ENCODE measurements at places on chromosomes 6 and 20. TPM values are rescaled to one million over a fixed set of nuclear protein-coding genes. Genes with fewer than 3 reads are reported as not detected.

GRCh38 chr6:151241853-151242252 lies 2.1 kb downstream of the AKAP12 start:
- no peak for DNase-seq

The PSMB1 gene
- total RNA-seq, result 240 TPM

DNA sequence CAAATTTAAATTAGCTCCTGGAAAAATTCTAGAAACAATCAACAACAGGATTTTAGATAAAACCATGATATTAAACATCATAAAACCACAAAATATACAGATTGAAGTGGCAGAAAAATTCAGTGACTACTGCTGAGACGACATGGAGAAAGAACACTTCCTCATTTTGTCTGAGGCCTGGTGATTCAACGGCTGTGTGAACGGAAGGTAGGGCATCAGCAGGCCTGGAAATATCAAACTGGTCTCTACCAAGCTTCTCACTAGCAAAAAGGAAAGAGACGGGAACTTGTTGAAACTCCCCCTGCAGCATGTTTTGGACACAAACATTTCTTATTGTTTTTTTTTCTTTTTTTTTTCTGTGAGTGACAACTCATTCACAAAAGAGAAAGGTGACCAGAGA lies 58.0 kb upstream of the AHI1 start:
- DNase-seq, result no peak

The TAPBP gene
- total RNA-seq, result 55.3 TPM

- DNase-seq, result no peak
Observed at GRCh38 chr6:155186052-155186658, 77.7 kb upstream of the CLDN20 start.

DNA sequence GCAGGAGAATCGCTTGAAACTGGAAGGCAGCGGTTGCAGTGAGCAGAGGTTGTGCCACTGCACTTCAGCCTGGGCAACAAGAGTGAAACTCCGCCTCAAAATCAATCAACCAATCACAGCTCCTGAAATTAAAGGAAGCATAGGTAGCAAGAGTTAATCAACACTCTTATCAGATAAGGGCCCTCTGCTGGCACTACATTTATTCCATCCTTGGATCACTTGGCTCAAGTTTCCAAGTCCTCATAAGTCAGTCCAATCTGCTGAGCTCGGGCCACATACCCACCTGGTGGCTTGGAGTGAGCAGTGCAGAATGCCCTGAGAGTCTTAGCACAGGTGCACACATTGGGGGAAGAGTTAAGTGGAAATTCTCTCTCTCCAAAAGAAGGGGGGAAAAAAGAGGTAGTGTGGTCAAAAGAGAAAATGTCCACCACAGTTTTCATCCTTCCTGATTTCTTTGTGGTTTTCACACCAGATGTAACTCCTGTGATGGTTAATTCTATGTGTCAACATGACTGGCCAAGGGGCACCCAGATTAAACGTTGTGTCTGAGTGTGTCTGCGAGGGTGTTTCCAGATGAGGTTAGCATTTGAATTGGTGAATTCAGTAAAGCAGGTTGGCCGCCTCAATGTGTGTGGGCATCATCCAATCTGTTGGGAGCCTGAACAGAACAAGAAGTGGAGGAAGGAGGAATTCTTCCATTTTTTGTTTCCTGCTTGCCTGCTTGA lies 14.2 kb upstream of the FAM8A1 start:
- DNase-seq, result no peak

The SLC22A7 gene
- not detected for total RNA-seq

DNA sequence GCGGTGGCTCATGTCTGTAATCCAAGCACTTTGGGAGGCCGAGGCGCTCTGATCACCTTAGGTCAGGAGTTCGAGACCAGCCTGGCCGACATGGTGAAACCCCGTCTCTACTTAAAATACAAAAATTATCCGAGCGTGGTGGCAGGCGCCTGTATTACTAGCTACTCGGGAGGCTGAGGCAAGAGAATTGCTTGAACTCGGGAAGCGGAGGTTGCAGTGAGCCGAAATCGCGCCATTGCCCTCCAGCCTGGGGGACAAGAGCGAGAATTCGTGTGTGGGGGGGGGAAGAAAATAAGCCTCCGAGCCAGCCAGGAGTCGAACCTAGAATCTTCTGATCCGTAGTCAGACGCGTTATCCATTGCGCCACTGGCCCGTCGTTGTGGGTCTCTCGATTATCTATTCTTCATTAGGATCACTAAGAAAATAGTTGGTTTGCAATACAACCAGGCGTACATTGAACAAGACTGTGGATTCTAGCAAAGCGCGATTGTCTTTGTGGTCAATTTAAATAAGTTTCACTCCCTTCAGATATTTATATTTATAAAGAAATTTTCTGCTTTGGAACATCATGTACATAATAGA lies 33.9 kb upstream of the PRSS16 start:
- no peak for DNase-seq

The SLC22A16 gene
- 0.36 TPM for total RNA-seq

The SOX18 gene
- total RNA-seq, result 2.9 TPM

DNA sequence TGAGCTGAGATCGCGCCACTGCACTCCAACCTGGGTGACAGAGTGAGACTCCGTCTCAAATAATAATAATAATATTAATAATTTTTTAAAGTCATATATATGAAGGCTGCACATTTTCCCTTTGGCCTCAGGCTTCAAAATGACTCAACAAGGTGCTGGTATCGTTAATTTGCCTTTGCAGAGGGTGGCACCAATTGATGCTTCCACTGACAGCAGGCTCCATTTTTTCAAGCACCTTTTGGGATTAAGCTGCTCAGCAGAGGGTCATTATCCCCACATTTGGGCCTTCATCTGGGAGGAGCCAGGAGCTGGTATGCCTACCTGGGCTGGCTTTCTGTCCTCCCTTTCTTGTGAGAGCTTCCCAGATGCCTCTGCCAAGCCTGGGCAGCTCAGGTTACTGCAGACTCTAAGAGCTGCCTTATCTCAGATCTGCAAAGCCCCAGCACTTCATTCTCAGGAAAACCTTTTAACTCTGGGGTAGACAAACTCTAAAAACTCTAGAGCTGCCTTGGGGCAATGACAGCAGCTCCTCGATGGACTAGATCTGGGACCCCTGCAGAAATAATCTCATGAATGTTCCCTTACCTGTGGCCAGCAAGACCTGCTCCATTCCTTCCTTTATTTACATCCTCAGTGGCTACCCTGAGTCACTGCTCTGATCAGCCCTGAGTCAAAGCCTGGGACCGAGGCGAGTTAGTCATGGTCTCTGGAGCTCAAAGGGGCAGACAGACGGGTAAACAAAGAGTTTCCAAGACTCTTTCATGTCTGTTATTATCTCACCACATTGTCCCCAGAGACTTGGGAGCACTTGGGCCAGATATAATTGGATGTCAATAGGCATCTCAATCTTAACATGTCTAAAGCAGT lies 80.0 kb upstream of the EYA2 start:
- no peak for DNase-seq

- DNase-seq, result no peak
Observed at GRCh38 chr20:8156235-8157079, 24.4 kb downstream of the PLCB1 start.

- DNase-seq, result no peak
Observed at GRCh38 chr6:139983555-139984276, 609.3 kb upstream of the CITED2 start.

The FIG4 gene
- total RNA-seq, result 11.9 TPM

The RRAGD gene
- 11.8 TPM for total RNA-seq

The OXT gene
- not detected for total RNA-seq

DNA sequence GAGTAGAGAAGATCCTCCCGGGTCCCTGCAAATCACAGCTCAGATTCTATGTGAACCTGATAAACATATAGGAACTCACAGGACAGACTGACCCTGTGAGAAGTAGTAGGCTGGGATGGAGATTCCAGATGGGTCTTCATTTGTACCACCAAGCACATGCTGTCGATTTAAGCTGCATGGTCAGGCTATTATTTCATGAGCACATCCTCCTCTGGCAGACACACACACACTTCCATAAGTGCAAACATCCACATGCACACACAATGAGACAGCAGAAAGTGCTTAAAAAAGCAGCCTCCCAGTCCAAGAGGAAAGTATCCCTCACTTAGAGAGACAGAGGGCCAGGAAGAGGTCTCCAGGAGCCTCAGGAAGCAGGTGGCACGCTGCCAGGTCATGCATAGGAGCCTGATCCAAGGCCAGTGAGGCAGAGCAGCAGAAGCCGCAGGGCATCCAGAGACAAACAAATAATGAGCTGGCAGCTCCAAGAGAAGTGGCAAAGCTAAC lies 131.8 kb downstream of the UNC5CL start:
- DNase-seq, result no peak

The QKI gene
- 142 TPM for total RNA-seq

DNA sequence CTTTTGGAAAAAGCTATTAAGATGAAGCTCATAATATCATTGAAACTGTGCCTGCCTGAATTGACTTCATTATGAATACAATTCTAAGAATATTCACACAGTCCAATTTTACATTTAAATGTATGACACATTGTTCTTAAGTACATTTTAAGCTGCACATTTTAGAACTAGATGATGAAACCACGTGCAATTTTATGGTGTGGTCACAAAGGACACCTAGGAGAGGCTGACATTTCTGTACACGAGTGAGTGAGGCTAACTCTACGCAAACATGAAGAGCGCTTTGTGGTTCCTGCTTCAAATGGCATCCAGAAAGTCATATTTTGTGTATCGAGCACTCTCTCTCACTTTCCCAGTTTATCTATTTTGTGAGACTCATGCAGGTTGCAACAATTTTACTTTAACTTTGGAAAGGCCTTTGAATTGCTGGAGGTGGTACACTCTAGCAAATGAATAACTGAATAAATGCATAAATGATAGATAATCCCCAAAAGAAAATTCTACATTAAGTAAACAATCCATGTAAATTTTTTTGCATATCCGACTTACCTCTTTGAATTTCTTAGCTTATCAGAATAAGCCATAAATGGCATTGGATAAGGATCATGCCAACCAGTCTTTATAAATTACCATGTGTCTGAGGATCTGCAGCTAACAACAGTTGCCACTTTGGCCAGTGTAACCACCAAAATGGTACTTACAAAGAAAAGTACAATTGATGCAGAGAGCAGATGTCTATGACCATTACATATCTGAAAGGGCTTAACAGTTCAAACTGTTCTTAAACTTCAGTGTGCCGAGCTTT lies 97.3 kb downstream of the NRSN1 start:
- DNase-seq, result no peak

DNA sequence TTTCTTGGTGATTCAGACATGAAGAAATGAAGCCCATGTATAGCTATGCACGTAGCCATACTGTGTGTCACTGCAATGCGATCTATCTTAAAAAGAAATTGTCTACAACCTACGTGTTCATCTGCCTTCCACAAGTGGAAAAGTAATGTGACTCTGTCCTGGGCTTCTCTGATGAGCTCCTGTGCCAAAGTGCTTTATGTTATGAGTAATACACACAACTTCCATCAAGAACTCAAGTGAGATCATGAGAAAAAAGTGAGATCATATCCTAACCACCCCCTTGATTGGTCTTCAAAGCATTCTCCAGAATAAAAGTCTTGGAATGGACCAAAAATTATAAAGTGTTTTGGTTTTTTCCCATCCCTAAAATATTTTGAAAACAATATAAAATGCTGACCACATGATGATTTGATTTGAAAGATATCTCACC lies 114.3 kb downstream of the DST start:
- no peak for DNase-seq

DNA sequence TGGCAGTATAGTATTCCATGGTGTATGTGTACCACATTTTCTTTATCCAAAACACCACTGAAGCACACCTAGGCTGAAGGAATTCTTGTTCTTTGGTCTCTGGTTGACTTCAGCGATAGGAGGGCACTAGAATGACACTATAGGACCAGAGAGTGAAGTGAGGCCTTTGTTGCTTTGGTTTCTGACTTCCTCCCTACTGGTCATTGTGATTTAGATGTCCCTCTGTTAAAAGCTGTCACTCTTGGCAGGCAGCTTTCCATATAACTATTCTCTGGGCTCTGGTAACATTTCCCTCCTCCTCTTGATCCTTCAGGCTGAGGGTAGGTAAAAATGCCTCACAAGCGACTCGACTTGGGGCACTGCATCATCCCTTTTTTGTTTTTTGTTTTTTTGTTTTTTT lies 236.3 kb downstream of the MAFB start:
- no peak for DNase-seq

- DNase-seq, result no peak
Observed at GRCh38 chr20:21708738-21709534, 3.5 kb downstream of the PAX1 start.

The SRSF6 gene
- 29.6 TPM for total RNA-seq

DNA sequence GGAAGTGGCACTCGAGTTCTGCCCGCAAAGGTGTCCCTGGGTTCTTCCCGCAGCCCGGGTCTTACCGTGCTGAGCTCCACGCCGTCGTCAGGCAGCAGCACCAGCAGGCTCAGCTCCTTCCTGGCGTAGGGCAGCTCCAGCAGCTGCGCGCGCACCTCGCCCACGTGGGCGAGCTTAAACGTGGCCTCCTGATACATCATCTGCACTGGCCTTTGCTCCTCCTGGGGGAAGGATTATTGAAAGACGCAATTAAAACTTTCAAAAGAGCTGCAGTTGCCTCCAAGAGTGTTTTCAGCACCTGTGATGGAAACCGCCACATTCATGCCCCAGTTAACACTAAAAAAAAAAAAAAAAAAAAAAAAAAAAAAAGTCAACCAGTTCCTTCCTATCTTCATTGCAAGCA lies 11.3 kb downstream of the SERPINB9 start:
- DNase-seq, result no peak

DNA sequence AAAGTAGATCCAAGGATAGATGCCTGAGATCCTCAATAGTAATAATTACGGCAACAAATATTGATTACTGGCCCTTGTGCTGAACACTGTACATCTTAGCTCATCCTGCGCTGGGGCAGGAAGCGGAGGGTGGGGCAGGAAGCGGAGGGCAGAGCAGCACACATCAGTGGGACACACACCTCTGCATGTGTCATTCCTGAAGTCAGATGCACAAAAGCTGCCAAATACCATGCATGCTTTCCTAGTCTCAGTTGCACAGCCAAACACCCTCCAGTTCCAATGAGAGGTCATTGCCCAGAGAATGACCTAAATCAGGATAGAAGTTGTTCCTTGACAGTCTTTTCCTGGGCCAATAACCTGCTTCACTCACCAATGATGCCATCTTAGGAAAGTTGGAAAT lies 74.4 kb upstream of the FOXC1 start:
- no peak for DNase-seq

GRCh38 chr20:50260479-50261221 lies 70.0 kb downstream of the CEBPB start:
- no peak for DNase-seq

The TGIF2 gene
- 8.9 TPM for total RNA-seq

The FAM83B gene
- not detected for total RNA-seq

DNA sequence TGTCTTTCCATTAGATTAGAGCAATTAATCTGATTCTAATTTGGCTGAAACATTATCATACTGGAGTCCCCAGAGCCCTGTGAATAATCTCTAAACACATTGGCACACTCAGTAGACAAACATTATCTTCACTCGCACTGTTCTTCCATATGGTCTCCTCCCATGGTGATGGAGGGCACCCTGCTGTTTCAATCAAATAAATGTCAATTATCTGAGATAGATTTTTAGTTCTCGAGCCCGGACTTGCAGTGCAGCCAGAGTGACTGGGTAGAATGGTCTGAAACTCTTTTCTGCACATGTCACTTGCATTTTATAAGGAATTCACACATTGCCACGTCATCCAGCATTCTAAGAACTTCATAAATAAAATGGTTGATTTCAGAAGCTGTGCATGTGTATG lies 90.6 kb upstream of the MAP3K7 start:
- no peak for DNase-seq

The IPCEF1 gene
- total RNA-seq, result 0.28 TPM

The LY86 gene
- 5.9 TPM for total RNA-seq
